ENCODE measurements at places on chromosomes 4 and X.
A peak's percentile ranks its signal among the peaks of the same experiment; 100 is the strongest.

DNA sequence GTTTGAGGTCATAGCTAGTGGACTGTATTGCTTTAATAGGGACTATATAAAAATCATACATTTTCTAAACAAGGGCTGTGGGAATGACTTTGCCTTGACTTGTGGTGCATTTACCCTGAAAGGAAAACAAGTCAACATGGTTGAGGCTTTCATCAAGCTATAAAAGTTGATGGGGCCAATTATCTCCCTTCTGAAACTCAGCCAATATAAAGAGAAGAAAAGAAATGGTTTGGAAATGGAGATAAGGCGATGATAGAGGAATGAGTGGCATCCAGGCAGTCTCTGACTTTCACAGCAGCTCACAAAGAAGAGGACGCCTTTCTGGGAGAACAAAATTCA is 118.7 kb downstream of the SMARCA1 start:
- no peak for DNase-seq

DNA sequence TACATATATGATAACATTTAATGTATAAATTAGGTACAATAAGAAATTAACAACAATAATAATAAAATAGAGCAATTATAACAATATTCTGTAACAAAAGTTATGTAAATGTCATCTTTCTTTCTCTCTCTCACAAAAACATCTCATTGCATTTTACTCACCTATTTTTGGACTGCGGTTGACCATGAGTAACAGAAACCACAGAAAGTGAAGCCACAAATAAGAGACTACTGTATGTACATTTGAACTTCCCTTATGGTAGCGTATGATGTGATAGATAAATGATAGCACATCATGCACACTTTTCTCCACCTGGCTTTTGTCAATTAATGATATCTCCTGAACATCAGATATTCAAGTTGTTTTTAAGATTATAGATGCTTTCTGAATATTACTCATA is 80.5 kb downstream of the HNRNPD start:
- DNase-seq: no peak

- no peak for DNase-seq
Measured at GRCh38 chr4:12846368-12846767, 637.8 kb downstream of the RAB28 start.

GRCh38 chrX:33457102-33457501 is 245.8 kb upstream of the DMD start:
- no peak for DNase-seq

GRCh38 chrX:126394681-126395080 is 157.9 kb downstream of the DCAF12L1 start:
- DNase-seq: no peak

- DNase-seq: no peak
Measured at GRCh38 chr4:37715889-37716402, 29.8 kb upstream of the RELL1 start.

- DNase-seq: no peak
Measured at GRCh38 chrX:97358941-97359340, 475.2 kb downstream of the RPA4 start.

GRCh38 chr4:96342196-96342595 is 502.3 kb downstream of the PDHA2 start:
- DNase-seq: no peak

- DNase-seq: no peak
Measured at GRCh38 chr4:82320351-82320750, 53.4 kb downstream of the HNRNPD start.

GRCh38 chr4:10856271-10856782 is 171.8 kb upstream of the CLNK start:
- DNase-seq: no peak

DNA sequence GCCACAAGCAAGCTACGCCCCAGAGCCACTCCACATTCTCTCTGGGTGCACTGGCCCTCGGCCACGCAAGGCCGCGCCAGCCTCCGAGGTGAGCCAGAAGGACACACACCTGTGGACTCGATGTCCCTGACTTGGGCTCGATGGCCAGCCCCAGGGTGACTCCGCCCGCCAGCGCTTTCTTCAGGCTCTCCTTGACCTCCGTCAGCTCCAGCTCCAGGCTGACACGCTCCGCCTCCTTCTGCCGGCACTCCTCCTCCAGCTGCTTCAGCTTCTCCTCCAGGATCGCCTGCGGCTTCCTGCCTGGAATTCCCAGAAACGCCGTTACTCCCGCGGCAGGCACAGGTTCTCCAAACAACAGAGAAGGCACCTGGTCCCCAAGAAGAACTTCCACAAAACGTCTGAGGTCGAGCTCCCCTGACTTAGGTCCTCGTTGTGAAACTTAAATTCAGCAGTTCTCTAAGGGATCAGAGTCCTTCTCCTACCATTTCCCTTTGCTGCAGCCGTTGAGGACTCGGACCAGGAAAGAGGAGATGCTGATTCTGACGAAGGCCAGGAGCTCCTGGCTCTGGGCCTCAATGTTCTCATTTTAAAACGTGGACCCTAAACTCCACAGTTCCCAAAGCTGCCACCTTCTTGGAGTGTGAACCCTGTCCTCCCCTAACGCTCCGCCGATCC is 166.8 kb downstream of the AFAP1 start:
- no peak for DNase-seq

- DNase-seq: no peak
Measured at GRCh38 chrX:68870357-68870756, 41.5 kb downstream of the EFNB1 start.

DNA sequence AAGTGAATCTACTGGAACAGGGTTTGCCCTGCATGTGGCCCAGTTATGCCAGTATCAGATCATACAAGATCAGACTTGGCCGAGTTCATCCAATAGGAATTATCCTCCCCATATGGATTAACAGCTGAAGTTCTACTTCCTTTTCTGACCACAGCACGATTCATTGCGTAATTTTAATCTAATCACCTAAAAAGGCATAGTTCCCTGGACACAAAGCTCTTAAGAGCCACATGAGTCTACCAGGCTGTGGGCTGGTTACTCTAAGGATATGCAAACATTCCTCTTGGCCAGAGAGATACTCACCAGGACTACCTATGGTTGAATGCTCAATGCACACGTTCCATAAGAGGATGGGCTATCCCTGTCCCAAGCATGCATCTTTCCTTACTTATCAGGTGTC is 46.9 kb downstream of the CHST7 start:
- no peak for DNase-seq

DNA sequence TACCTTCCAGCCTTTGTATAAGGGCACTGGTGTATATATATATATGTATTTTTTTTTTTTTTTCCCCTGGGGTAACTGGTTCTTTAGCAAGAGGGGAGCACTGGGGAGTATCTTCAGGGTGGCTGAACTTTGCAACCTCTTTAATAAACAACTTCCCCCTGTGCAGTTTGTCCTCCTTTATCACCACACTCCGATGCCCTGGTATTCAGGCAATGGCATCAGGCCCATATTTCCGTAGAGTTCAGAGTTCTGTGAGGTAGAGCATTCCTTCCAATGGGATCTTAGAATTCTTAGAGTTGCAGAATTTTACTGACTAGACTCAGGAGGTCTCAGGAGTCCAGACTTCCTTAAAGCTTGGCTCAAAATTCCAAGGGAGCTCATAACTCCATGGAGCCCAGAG is 24.6 kb downstream of the NYX start:
- DNase-seq: no peak

DNA sequence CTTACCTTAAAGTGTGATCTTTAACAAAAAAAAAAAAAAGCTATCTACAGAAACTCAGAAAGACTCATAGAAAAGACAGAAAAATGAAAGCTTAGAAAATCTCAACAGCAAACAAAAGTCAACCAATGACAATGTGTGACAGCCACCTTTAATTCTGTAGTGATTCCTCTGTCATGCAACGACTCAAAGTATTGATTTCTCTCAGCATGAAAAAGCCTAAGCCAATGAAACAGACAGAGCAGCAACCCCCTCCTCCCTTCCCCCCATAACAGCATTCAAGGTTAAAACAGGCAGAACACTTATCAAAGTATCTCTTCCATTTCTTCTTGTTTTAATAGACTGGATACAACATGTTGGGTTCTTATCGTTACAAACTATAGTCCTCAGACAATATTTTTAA is 112.5 kb downstream of the MAB21L2 start:
- DNase-seq: no peak

DNA sequence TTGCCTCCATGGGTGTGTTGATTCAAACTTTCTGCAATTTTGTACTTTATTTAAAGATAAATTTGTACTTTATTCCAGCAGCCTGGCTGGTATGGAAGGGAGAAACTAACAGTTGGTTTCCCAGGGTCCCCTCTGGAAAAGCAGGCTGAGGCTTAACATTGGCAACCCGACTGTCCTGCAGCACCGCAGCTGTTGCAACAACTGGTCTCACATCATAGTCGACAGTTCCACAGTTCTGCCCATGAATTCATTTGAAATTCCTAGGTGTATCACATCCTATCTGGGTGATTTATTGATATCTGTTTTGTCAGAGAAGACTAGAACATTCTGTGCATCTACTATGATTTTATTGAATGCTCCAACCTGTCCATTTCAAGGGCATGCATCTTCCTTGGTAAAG is 98.8 kb upstream of the GATB start:
- DNase-seq: no peak

DNA sequence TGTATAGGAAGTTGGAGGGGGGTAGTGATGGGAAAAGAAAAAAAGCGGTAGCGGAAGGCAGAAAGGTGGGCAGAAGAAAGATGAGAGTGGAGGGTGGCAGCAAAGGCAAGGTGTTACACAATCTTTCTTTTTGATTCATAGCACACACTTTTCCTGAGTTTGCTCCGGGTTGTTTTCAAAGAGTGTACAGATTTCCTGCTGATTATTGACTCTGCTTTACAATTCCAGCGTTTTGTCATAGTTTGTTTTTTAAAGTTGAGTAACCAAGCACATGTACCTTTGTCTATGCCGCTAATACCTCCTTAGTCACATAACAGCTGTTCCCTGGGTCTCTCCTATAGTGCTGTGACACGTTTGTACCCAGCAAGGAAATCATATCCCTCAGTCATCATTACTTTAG is 50.3 kb downstream of the AGA start:
- DNase-seq: no peak

GRCh38 chrX:3262901-3263300 is 83.6 kb downstream of the MXRA5 start:
- DNase-seq: peak; percentile 71

GRCh38 chrX:31060016-31060415 is 11.8 kb downstream of the FTHL17 start:
- DNase-seq: no peak

DNA sequence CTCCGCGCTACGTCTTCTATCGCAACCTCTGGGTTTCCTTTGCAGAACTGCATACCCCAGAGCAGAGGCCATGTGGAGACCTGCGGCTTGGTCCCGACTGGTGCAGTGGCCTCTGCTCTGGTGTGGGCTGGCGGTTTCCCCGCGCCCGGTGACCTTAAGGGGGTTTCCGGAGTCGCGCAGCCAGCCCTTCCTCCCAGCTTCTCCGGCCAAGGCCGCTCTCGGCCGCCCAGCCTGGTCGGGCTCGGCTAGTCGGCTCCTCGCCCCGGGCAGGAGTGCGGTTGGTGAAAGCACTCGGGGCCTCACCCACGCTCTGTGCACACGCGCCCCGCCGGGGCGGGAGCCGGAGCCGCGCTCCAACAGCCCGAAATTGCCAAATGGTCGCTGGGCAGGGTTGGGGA is 84.9 kb downstream of the BCOR start:
- DNase-seq: no peak

GRCh38 chr4:13543032-13543838 is 1.1 kb downstream of the NKX3-2 start:
- no peak for DNase-seq

DNA sequence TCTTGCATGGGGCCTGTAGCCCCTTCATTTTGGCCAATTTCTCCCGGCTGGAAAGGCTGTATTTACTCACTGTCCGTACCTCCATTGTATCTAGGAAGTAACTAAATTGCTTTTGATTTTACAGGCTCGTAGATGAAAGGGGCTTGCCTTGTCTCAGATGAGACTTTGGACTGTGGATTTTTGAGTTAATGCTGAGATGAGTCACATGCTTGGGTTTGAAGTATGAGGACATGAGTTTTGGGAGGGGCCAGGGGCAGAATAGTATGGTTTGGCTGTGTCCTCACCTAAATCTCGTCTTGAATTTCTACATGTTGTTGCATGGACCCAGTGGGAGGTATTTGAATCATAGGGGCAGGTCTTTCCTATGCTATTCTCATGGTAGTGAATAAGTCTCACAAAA is 407.6 kb upstream of the NDST3 start:
- DNase-seq: no peak

- DNase-seq: no peak
Measured at GRCh38 chrX:110003167-110004156, 548 bp downstream of the TMEM164 start.
